ENCODE measurements at places on chromosomes 3 and 15. TPM values are rescaled to one million over a fixed set of nuclear protein-coding genes. Genes with fewer than 3 reads are reported as not detected.

Gene ZBED2
- not detected for total RNA-seq

Gene WDR93
- not detected for total RNA-seq

Gene SI
- not detected for total RNA-seq

Gene CD96
- 0.32 TPM for total RNA-seq

Gene SMCO1
- 110 TPM for total RNA-seq

Data from left ventricle myocardium superior (tissue), 1 donor.